Stimulated activated naive B cell treated with anti-CD40 and anti-IgM and Interleukin-4, amounts not matched to agents 10 μg/mL and 1 μg/mL and 100 μg/mL, for 72 hours (primary cell): ENCODE measurements at places on chromosomes 1 and 21.

DNA sequence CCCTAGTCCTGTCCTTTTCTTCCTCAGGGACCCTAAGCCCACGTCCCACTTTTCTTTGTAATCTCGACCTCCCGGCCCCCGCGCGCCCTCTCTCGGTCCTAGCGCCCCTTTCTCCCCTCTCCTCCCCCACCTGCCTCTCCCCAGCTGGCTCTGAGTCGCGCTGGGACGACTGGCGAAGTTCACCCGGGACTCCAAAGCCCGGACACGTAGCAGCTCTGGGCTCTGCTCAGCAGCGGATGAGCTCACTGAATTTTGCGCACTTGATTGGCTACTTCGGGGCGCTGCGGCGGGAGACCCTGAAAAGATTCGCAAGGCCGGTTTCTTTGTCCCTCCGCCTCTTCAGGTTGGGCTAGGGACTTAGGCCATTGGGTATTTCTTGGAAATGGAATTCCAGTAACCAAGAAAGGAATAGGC is 16.3 kb upstream of the ACKR1 start:
- DNase-seq = peak; percentile 66

GRCh38 chr1:56535939-56536338 is 43.4 kb downstream of the PLPP3 start:
- no peak for DNase-seq

DNA sequence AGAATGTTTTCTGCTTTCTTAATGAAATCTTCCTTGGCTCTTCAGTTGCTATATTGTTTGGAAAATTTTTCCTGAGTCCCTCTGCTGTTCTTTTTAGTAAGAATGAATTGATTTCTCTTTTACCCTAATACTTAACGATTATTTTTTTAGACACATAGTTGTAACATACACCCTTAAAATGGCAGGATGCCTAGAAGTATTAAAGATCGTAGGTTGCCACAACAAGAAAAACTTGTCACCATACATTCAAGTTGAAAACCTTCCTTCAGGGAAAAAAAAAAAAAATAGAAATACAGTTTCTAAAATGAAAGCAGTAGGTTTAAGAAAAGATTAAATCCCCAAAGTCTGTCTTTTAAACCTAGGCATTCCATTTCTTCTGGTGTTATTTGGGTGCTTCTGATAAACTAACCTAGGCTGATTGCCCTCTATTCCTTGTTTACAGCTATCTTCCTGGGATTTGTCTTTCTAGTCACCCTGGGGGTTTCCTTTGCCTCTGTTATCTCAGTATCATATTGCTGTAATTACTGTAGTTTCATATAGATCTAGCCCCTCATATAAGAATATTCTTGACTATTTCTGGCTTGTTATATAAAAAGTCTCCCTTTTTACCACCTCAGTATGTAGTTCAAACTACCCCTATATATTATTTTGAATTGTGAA is 16.8 kb downstream of the SUCO start:
- DNase-seq = no peak

GRCh38 chr1:203544485-203544884 is 50.5 kb downstream of the OPTC start:
- DNase-seq = no peak

GRCh38 chr1:4267381-4268261 is 367.5 kb upstream of the C1orf174 start:
- peak; percentile 6 for DNase-seq

DNA sequence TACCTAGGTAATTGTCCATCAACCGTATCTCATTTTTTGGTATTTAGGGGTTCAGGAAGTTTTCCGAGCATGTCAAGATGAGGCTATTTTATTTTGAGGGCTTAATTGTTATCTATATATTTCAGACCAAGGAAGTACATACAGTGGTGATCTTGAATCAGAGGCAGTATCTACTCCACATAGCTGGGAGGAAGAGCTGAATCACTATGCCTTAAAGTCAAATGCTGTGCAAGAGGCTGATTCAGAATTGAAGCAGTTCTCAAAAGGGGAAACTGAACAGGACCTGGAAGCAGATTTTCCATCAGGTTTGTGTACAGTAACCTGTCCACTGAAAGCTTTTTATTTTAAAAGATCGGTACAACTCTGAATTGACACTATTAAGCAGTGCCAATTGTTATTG is 130.2 kb downstream of the ZMYM4 start:
- DNase-seq = no peak

- DNase-seq = no peak
These were observed 43.6 kb downstream of the ALG6 start for GRCh38 chr1:63411066-63411465.

- no peak for DNase-seq
These were observed 676 bp upstream of the CTTNBP2NL start for GRCh38 chr1:112395256-112395820.

GRCh38 chr1:1004420-1004779 is 4.5 kb upstream of the HES4 start:
- no peak for DNase-seq

- no peak for DNase-seq
These were observed 11.9 kb upstream of the TCP10L start for GRCh38 chr21:32597205-32597604.

GRCh38 chr1:157862114-157863070 is 20.8 kb upstream of the CD5L start:
- no peak for DNase-seq

- no peak for DNase-seq
These were observed 5.2 kb upstream of the RGS13 start for GRCh38 chr1:192630521-192631287.

DNA sequence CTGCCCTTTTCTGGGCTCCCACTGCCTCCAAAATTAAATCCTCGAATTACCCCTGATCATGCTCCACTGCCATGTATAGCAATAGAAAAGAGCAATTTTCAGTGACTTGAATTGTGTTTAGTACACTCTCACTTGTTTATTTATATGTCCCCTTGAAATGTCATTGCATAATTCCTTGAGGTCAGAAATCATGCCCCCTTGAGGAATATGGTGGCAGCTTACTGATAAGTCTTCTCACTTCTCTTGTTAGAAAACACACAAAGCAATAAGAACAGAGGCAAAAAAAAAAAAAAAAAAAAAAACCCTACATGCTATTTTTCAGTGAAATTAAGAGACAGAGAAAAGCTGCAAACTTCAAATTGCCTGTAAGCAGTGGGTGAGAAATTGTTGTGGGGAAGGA is 37.5 kb downstream of the GPR88 start:
- DNase-seq = no peak

- DNase-seq = no peak
These were observed 138.0 kb downstream of the IGSF21 start for GRCh38 chr1:18245647-18246046.

GRCh38 chr1:227035316-227035715 is 95.2 kb downstream of the COQ8A start:
- no peak for DNase-seq

- DNase-seq = no peak
These were observed 41.6 kb upstream of the PADI1 start for GRCh38 chr1:17163371-17163770.

GRCh38 chr1:165350840-165351239 is 5.7 kb downstream of the LMX1A start:
- no peak for DNase-seq

DNA sequence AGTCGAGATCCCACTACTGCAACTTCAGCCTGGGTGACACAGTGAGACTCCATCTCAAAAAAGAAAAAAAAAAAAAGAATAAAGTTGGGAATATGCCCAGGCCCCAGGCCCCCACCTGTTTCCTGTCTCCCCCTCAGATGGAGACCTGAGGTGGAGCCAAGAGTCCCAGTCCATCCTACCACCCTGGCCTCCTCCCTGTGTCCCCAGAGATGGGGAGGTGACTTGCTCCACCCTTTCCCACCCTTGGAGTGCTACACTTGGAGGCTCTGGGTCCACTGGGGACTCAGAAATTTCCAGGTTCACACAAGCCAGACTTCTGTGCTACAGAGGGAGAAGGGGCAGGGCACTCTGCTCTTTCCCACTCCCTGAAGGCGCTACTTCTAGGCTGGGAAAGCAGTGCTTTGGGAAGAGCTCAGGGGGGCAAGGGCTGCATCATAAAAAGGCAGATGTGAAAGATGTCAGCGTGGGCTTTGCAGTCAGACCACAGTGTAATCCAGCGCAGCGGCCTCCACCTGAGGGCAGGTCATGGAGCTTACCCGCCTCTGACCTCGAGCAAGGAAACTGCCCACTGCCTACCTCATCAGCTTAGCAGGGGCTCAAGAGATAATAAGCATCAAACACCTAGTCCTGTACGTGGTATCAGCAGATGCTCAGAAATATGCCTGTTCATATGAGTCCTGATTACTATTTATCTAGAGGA is 13.4 kb downstream of the TMEM63A start:
- DNase-seq = no peak
